GM12891 (cell line): ENCODE measurements at places on chromosomes 7 and 10.

GRCh38 chr7:585229-585711, 65.6 kb upstream of the PDGFA start:
- no peak for DNase-seq

- DNase-seq, result no peak
These were observed 1389.3 kb downstream of the GATA3 start for GRCh38 chr10:9443758-9444157.

GRCh38 chr7:44484482-44485313, 5.8 kb downstream of the NUDCD3 start:
- no peak for DNase-seq

DNA sequence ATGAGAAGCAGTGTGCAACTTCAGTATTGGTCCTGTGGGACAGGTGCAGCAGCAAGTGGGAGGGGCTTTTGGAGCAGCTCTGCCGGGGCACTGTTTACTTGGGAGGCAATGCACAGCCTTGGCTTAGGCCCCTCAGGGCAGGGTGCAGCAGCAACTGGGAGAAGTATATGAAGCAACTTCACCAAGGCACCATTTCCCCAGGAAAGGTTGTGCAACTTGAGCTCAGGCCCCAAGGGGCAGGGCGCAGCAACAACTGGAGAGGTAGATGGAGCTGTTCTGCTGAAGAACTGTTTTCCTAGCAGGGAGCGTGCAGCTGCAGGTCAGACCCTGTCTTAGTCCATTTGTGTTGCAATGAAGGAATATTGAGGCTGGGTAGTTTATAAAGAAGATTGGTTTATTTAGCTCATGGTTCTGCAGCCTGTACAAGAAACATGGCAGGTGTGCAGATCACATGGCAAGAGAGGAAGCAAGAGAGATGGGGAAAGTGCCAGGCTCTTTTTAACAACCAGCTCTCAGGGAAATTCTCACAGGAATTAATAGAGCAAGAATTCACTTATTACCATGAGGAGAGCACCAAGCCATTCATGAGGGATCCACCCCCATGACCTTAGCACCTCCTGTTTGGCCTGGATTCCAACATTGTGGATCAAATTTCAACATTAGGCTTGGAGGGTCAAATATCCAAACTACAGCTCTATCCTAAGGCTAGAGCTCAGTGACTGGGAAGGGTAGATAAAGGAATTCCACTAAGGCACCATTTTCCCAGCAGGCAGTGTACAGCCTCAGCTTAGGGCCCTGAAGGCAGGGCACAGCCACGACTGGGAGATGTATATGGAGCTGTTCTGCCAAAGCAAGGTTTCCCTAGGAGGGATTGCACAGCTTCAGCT, 10.9 kb downstream of the GPR141 start:
- DNase-seq, result no peak
